IPS-NIHi11 (cell line): ENCODE measurements at places on chromosomes 12 and 14.

GRCh38 chr12:96177013-96177412, 17.2 kb upstream of the ELK3 start:
- no peak for DNase-seq

GRCh38 chr14:88592031-88592430, 29.2 kb downstream of the ZC3H14 start:
- no peak for DNase-seq

DNA sequence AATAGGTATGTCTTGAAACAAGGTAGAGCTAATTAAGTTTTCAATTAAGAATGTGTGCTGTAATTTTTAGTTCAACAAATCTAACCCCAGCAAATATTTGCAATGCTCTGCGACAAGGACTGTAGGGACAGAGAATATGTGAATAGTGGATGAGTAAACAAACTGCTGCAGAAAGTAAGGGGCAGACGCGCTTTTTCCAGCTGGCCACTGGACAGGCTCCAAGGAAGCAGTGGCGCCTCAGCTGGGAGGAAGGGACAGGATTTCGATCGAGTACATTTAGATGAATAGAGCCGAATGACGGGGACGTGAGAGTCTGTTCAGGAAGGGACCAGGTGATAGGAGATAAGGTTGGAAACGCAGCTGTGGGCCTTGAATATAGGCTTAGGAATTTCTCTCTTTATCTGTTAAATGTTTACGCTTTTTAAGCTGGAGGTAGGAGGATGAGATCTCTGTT, 69.3 kb downstream of the ELK3 start:
- DNase-seq = no peak

GRCh38 chr12:23816394-23816851, 133.0 kb downstream of the SOX5 start:
- peak; percentile 34 for DNase-seq
